Fibroblast of skin of scalp (primary cell): ENCODE measurements at places on chromosomes 2 and 18.

- DNase-seq, result peak; percentile 73
These were observed 51.0 kb downstream of the LAMA3 start for GRCh38 chr18:23740105-23740830.

GRCh38 chr2:68253219-68254068 is 1.1 kb upstream of the PPP3R1 start:
- no peak for DNase-seq

- DNase-seq, result no peak
These were observed 456.0 kb upstream of the ZEB2 start for GRCh38 chr2:144975881-144976280.

DNA sequence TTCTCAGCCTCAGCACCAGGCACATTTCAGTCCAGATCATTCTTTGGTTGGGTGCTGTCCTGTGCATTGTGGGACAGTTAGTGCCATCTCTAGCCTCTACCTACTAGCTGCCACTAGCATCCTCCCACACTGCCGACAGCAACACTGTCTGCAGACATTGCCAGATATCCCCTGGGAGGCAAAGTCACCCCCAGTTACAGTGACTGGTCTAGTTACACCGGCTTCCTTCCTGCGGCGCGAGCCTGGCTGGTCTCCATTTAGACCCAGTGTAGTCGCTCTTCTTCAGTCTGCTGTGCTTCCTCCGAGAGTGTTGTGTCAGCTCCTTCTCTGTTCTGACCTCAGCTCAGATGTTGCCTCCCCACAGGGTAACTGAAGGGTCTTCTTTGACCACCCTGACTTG is 283.1 kb downstream of the PHLPP1 start:
- DNase-seq, result no peak

- no peak for DNase-seq
These were observed 12.4 kb downstream of the GALNT5 start for GRCh38 chr2:157269922-157270321.

DNA sequence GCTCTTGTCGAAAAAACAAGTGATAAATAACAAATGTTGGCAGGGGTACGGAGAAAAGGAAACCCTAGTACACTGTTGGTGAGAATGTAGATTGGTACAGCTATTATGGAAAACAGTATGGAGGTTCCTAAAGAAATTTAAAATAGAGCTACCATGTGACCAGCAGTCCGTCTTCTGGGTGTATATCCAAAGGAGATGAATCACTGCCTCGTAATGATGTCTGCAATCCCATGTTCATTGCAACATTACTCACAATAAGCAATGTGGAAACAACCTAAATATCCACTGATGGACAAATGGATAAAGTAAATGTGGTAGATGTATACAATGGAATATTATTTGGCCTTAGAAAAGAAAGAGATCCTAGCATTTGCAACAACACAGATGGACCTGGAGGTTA is 50.6 kb downstream of the SLC16A14 start:
- DNase-seq, result peak; percentile 36

GRCh38 chr2:223841436-223842190 is 4.2 kb upstream of the AP1S3 start:
- DNase-seq, result no peak

- DNase-seq, result no peak
These were observed 83.0 kb downstream of the MGAT5 start for GRCh38 chr2:134336921-134337320.

- no peak for DNase-seq
These were observed 228.2 kb downstream of the HAUS1 start for GRCh38 chr18:46332286-46332801.

GRCh38 chr2:144358979-144359541 is 160.9 kb downstream of the ZEB2 start:
- peak; percentile 62 for DNase-seq

GRCh38 chr2:44526352-44526751 is 164.6 kb downstream of the CAMKMT start:
- no peak for DNase-seq

DNA sequence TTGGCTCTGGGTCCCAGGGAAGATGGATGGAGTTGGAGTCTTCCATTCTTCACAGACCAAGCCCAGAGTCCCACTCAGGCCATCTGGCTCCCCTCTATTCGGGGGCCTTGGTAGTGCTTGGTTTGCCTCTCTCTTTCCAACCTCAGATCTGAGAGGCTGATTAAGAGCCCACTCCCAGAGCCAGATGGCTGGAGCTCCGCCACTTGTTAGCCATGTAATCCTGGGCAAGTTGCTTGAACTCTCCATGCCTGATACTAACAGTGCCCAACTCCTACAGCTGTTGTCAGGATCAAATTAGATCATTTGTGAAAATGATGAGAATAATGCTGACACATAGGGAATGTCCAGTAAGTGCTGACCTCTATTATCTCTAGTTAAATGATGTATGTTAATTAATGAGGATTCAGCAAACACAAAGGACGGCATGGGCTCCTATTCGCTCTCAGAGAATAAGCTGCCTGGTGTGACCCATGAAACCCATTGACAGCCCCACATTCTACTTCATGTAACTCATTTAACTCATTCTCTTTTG is 46.6 kb upstream of the SLC14A1 start:
- DNase-seq, result no peak

- no peak for DNase-seq
These were observed 218.8 kb downstream of the BCL11A start for GRCh38 chr2:60334610-60335009.

GRCh38 chr2:54945391-54946219 is 104.6 kb downstream of the RTN4 start:
- peak; percentile 52 for DNase-seq

GRCh38 chr2:233273120-233273519 is 21.6 kb downstream of the ATG16L1 start:
- no peak for DNase-seq

- no peak for DNase-seq
These were observed 14.3 kb downstream of the PPP3R1 start for GRCh38 chr2:68237976-68238580.

- DNase-seq, result peak; percentile 28
These were observed 62.1 kb downstream of the SETBP1 start for GRCh38 chr18:44742718-44743311.

GRCh38 chr2:219619235-219619634 is 8.2 kb upstream of the SLC4A3 start:
- peak; percentile 20 for DNase-seq

DNA sequence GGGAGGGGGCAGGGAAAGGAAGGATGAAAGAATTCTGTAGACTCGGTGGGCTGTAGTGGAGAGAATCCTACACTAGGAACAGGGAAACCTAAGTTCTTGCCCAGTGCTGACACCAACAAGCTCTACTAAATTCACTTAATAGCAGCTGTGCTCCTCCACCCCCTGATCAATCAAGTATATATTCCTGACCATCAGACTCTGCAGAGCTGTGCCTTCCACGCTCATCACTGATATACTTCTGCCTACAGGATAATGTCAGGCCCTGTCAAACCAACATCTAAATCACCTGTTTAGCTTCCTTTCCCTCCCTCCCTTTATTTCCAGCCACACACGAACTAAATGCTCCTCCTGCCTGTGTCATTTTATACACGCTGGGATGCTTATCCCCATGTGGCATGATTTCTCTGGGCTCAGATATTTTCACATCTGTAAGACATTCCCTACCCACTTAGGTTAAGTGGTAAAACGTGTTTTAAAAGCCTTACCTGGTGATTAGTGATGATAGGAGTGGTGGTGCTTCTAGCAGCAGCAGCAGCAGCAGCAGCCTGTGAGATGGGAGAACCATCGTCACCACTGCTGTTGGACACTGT is 301.9 kb downstream of the LRRTM1 start:
- DNase-seq, result no peak

GRCh38 chr2:123908522-123908921 is 116.6 kb upstream of the CNTNAP5 start:
- DNase-seq, result no peak

- DNase-seq, result no peak
These were observed 108.8 kb downstream of the TWIST2 start for GRCh38 chr2:238956676-238957075.

DNA sequence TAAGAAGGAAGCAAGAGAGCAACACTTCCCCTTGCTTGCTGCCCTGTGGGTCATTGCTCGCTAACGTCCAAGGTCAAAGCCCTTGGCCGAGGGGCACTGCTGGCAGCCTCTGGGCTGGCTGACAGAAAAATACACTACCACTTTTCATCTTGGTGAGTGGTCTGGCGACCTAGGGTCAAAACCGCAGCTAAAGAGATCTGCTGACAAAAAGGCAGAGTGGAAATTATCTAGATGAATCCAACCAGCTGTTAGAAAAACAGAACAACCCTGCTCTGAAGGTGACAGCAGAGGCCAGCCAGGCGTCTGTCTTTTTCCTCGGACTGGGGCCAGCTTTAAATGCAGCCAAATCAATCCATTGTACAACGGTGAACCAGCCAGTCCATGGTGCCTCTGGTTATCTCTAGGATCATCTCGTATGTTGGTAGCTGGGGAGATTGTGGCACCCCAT is 92.6 kb downstream of the CD8B2 start:
- no peak for DNase-seq

DNA sequence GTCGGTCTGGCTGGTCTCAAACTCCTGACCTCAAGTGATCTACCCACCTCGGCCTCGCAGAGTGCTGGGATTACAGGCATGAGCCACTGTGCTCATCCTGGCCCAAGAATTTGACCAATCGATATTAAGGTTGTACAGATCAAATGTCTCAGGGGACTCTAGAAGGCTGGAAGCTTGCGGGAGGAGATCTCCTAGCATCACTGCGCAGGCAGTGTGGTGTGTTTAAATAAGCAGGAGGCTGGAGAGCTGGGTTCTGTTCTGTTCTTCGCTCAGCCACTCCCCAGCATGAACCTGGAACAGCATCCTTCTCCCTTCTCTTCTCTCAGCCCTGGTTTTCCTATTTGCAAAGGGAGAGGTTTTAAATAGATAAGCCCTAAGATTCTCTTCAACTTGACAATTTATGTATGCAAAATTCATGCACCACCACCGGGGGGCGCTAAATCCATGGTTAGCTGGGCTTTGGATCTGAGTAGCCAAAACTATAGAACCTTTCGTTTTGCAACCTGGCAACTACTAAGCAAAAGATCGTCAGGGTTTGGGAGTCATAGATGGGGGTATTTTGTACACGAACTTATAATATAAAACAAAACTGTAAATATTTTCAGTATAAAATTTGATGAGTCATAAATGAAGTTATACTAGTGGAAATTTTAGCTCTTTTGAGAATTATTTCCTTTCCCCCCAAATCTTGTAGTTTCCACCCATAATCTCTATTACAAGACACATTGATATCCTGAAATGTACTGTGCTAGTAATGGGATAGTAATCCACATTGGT is 60.6 kb downstream of the SLC16A14 start:
- DNase-seq, result peak; percentile 60

DNA sequence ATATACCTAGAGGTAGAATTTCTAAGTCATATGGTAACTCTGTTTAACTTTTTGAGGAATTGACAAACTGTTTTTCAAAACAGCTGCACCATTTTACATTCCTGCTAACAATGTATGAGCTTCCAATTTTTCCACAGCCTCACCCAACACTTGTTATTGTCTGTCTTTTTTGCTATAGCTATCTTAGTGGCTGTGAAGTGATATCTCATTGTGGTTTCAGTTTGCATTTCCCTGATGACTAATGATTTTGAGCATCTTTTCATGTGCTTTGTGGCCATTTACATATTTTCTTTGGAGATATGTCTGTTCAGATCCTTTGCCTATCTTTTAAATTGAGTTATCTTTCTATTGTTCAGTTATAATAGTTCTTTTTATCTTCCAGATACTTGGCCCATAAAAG is 273.8 kb downstream of the AGPS start:
- peak; percentile 24 for DNase-seq

DNA sequence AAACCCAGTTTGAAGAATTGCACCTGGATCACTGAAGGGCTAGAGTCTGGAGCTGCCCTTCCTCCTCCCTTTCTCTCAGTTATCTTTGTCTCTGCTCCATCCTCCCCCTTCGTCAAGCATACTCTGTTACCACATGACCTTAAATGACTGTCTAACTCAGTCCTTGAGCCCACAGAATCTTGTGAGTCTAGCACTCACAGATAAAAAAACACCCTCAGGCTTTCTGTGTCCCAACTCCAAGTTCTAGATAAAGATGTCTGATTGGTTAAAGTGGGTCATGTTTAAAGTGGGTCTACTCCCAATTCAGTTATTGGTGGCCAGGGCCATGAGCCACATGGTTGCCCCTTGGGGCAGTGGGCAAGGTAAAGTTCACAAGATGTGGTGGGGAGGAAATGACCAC is 53.5 kb upstream of the CYP1B1 start:
- no peak for DNase-seq

- no peak for DNase-seq
These were observed 41.4 kb upstream of the KCNJ13 start for GRCh38 chr2:232817756-232818155.

DNA sequence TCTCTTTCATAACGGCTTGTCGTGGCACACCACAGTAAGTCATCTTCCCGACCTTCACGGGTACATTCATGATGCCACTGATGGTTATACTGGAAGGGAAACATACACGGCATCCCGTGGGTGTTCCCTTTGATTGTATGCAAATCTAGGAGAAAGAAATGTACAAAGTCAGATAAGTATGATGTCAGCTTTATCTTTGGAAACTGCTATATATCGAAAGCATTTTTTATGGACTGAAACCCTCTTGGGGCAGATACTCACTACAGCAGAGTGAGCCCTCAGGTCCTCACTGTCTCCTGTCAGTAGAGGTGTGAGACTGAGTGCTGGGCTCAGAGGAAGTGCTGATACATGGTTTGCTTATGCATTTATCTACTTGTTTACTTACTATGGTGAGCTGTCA is 20.4 kb downstream of the PLA2R1 start:
- DNase-seq, result no peak

GRCh38 chr2:134217924-134218323 is 35.9 kb upstream of the MGAT5 start:
- no peak for DNase-seq

GRCh38 chr2:227367427-227367795 is 11.7 kb downstream of the TM4SF20 start:
- DNase-seq, result no peak

- no peak for DNase-seq
These were observed 205.3 kb downstream of the ANAPC1 start for GRCh38 chr2:111678651-111679050.

DNA sequence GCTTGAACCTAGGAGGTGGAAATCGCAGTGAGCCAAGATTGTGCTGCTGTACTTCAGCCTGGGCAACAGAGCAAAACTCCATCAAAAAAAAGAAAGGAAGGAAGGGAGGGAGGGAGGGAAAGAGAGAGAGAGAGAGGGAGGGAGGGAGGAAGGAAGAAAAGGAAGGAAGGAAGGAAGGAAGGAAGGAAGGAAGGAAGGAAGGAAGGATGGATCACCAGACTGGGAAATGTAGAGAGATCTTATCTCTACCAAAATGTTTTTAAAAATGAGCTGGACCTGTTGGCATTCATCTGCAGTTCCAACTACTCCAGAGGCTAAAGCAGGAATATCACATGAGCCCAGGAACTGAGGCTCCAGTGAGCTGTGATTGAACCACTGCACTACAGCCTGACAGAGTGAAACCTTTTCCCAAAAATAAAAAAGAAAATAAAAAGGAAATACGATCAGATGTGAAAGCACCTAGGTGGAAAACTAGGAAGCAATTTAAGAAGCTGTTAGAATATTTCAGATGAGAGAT is 239.4 kb downstream of the CDH7 start:
- no peak for DNase-seq
